SK-N-DZ (cell line): ENCODE measurements at places on chromosomes 11 and 22.
A peak's percentile ranks its signal among the peaks of the same experiment; 100 is the strongest.

DNA sequence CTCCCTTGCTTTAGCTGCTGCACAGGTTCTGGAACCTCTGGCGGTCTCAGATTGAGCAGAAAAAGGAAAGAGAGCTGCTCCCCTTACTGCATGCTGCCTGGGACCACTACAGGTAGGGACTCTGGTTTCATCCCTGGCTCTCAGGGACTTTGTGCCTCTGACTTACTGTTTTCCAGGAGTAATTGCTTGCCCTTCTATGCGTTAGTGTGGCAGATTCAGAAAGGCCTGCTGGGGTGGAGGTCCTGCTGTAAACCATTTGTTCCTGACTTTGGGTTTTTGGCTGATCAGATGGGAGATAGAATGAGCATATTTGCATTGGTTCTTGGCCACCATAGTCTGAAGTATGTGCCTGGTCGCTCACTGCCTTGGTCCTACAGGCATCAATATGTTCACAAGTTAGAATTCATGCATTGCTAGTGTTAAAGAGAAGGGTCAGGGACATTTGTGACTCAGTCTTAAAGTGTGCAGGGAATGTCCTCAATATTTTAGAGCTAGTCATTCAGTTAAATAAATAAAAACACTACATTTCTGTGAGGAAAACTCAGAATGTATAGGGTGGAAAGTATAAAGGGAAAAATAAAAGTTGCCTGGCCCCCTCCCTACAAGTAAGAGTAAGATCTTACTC is 78.0 kb downstream of the PISD start:
- no peak for DNase-seq

DNA sequence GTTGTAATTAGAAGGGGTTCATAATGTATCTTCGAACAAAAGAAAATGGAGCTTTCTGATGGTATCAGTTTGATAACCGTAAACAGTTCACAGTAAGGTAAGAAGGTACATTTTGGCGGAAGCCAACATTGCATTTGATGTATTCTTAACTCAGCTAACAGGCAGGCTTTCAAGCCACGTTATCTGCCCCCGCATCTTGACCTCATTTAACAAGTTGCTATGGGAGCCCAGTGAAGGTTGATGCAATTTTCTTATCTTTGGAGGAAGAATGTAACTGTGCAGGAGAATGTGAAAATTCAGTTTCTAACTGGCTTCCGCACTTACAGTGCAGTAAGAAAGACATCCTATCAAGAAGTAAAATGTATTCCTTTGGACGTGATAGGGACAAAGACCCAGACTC is 110.6 kb downstream of the ETS1 start:
- DNase-seq: peak; percentile 10

DNA sequence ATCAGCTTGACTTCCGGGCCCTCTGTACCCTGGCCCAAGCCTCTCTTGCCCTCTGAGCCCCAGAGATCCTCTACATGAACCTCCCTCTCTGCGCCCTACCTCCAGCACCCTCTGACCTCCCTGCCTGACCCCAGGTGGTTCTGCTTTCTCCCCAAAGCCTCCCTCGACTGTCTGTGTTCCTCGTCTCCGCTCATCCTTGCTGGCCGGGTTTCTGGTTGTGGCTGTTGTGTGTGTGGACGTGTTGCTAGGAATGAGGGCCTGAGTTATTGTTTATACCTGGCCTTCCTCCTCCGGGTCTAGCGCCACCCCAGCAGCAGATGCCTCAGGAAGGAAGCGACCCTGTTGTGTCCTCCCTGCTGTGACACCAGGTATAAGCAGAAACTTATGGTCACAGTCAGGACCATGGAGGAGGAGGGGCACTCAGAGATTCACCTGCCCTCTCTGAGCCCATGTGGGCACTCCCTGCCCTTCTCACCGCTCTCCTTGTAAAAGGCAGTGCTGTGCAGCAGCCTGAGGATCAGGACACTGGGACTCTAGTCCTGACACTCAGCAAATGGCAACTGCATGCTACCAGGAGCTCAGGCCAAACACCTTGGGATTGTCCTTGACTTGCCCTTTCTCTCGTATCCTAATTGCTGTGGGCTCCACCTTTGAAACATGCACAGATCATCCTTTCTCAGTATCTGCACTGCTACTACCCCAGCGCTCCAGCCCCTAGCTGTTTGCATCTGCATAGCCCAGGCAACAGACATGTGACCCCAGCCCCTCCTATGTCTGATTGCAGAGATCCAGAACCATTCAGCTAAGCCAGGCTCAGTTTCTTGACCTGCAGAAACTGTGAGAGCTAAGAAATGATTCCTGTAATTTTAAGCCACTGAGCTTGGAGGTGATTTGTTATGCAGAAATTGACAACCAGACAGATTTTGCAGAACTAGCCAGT is 140.1 kb downstream of the ST3GAL4 start:
- DNase-seq: no peak

DNA sequence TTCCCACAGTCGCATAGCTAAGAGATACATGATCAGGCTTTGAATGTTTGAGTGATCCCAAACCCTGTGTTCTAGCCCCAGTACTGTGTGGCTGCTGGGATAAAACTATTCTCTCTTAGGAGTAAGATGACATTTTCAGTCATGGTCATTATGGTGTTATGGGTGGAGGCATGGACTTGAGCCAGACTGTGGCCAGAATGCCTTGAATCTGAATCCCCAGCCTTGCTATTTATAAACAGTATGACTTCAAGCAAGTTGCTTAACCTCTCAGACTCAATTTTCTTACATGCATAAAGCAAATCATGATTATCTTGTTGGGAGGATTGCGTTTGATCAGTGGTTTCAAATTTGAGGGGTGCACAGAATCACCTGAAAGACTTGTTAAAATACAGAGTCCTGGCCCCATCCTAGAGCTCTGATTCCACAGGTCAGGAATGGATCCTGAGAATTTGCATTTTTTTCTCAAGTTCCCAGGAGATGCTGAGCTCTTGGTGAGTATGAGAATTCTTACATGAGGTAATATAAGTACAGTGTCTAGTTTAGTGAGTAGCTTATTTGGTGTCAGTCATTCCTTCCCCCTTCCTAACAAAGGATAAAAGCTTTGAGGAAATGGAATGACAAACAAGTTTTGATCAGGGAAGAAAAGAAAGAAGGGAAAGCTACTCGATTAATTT is 571.7 kb downstream of the METTL15 start:
- no peak for DNase-seq

DNA sequence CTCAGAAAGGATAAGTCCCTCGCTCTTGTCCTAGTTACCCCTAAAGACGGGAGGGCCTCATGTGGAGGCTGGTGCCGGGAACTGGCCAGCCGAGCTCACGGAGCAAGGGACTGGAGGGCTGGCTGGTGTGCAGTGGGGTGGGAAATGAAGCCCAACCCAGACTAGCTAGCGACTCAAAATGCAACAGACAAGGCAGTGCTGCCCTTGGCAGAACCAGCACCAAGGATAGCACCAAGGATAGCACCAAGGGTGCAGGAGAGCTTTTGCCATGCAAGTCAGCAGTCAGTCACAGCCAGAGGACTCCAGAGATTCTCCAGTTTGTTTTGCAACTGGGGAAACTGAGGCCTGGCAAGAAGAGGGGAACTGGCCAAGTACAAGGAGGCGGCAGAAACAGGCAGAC is 6.5 kb upstream of the BATF2 start:
- DNase-seq: no peak

DNA sequence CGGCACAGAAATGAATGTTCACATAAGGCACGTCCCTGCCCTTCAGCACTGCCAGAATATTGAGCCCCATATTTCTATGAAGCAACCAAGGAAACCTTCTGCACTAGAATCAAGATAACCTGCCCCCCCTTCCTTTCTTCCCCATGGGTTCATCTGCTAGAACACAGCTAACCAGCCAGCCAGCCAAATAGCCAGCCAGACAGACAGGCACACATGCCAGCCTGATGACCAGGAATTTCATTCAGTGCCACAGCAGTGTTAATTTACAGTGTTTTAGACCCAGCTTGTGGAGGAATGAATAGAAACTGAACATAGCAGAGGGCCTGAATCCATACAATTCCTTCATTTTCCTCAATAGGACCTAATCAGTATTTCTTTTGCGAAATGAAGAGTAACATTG is 57.0 kb downstream of the TENM4 start:
- DNase-seq: no peak

GRCh38 chr11:86120807-86121206 is 51.9 kb upstream of the PICALM start:
- DNase-seq: no peak

DNA sequence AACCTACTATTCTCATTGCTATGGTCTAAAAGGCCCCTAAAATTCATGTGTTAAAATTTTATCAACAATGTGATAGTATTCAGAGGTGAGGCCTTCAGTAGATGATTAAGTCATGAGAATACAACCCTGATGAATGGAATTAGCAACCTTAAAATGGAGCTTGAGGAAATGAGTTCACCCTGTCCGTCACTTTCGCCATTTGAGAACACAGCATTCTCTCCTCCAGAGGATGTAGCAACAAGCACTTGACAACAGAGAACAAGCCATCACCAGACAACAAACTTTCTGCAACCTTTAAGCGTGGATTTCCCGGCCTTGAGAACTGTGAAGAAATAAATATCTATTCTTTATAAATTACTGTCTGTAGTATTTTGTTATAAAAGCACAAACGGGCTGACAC is 197.0 kb downstream of the SBF2 start:
- no peak for DNase-seq

- no peak for DNase-seq
These were observed 16.2 kb upstream of the MMP13 start for GRCh38 chr11:102971766-102972165.

DNA sequence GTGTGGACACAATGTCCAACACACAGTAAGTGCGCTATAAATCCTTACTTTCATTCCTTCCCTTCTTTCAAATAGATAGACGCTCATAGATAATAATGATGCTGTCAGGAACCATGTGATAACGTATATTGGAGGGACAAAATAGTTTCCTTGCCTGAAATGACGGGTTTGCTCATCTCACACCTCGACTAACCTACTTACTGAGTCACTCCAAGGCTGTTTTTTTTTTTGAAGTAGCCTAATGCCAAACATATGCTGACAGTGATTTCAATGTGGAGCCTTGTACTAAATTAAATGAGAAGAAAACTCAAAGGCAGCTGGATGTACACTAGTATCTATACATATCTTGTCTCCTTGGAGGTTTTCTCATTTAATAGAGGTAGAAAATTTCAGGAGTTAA is 400.5 kb downstream of the NELL1 start:
- no peak for DNase-seq

DNA sequence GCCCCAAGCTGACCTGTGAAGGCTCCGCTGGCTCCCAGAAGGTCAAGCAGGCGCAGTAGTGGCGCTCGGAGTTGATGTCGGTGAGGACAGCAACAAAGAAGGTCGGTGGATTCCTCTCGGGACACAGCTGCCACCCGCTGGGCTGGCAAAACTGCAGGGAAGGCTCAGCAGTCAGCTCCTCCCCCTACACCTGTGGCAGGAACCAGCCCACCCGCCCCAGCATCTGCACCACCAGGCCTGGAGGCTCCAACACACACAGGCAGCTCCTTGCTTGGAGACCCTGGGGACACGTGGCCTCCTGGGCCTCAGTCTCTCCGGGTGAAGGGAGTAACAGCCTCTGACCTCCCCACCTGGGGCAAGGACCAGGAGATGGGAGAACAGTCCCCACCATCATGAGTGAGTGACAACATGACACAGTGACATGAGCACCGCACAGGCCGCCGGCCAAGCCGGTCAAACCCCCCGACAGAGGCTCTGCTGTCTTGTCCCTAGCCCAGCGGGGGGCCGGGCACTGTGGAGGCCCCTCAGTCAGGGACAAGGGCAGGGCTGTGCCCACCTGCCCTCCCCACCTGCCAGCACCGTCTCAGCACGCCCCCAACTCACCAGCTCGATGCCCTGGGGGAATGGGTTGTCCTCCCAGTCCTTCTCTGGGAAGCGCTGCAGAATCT is 6.9 kb downstream of the SBF1 start:
- DNase-seq: no peak

GRCh38 chr11:12889243-12889642 is 119.9 kb upstream of the RASSF10 start:
- DNase-seq: no peak

GRCh38 chr11:119991022-119991404 is 146.9 kb downstream of the TRIM29 start:
- no peak for DNase-seq

DNA sequence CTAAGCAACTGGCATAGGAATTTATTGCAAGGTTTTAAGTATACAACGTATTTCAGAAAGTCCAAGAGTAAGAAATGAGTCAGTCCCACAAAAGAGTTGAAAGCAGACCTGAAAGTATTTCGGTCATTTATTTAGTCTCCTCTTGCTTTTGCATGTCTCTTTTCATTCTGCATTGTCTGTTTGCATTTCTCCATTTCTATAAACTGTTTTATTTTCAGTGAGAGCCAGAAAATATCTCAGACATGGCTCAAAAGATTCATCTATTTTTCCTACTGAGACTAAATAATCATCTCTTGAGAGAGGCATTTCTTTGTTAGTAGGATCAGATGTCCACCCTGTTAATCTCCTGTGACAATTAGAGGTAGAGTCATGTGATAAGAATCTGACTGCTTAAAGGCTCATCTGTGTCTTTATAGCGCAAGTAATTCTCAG is 219.1 kb upstream of the CCDC179 start:
- DNase-seq: no peak

DNA sequence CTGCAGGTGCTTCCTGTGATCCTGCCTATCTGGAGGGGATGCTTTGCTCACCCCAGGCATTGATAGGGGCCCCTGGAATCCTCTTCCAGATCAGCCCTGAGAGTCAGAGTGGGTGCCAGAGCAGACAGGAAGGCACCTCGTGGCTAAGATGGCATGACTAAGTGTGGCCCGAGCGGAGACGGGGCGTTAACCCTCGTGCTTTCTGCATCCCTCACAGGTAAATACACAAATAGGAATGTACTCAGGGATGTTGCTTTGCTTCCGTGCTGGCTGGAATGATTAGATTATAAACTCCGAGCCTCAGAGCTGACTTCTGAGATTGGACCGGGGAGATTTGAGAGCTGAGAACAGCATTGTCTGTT is 312.7 kb upstream of the B3GAT1 start:
- no peak for DNase-seq

GRCh38 chr11:60307507-60308195 is 19.4 kb upstream of the MS4A6E start:
- DNase-seq: no peak

DNA sequence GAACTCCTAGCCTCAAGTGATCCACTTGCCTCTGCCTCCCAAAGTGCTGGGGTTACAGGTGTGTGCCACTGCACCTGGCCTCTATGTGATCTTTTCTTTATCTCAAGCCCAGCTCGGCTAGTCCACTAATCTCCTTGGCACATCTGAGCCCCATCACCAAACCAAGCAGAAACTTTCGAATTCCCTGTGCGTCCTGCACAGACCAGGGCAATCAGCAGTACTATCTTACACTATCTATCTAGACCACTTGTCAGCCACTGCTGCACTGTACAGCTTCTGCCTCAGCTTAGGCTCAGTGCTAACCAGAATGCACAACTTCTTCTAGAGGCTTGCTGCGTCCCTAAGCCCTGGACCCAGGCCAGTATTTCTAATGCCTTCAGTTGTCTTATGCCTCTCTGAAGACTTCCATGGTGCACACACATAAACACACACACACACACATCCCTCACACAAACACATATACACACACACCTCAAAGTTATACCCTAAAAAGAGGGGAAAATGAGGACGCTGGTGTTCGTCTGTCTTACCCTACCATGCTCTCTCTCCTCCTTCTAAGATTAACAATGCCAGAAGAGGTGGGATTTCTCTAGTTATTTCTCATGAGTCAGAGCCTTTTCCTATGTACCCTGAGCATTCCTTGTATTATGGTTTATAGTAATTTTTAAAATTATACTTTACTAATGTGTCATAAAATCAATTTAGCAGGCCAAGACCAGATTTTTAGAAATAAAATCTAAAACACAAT is 59.3 kb upstream of the FAM181B start:
- peak; percentile 61 for DNase-seq
